ENCODE measurements at places on chromosomes 6 and 20.

GRCh38 chr6:155404937-155405336 is 50.7 kb downstream of the NOX3 start:
- DNase-seq: no peak

GRCh38 chr6:136550330-136551071 is at the start of gene MAP7:
Gene MAP7, minus strand, starts transcription at chr6:136550422. Its CDS starts 14 bp downstream, at chr6:136550408.
- DNase-seq: peak; percentile 73

GRCh38 chr20:50646483-50646996 is 44.8 kb downstream of the RIPOR3 start:
- DNase-seq: no peak

- no peak for DNase-seq
Measured at GRCh38 chr20:50909413-50909812, 21.8 kb downstream of the ADNP start.

DNA sequence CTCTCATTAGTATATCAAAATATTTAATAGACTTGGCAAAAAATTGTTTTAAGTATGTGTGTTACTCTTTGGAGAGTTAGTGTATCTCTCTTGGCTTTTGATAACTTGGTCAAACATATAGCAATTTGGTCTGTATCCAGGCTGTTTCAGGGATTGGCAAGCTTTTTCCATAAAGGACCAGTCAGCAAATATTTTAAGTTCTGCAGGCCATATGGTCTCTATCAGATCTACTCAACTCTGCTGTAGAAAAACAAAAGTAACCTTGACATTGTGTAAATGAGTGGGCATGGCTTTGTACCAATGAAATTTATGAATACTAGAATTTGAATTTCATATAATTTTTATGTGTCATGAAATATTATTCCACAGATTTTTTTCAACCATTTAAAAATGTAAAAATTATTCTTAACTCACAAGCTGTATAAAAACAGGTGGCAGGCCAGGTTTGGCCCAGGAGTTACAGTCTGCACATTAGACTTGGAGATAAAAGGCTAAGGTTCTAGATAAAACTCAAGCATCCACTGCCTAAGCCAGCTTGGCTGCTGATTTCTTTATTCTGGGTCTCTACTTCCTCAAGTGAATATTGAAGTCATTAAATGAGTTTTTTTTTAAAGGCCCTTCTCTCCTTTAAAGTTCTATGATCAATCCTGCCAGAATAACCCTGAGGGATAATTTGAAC is 13.7 kb downstream of the GSTA4 start:
- DNase-seq: no peak

DNA sequence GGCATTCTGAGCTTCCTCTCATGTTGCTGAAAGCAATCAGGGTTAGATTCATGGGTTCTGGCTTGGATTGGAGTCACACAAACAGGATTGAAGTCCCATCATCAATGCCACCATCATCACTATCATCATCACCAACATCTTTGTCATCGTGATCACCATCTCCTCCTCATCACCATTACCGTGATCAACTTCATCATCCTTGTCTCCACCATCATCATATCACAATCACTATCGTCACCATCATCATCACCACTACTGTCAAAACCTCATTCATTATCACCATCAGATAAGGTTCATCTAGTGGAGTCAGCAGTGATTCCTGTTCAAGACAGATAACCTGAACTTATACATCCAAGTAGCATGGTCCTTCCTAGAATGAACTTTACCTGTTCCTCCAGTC is 193.8 kb upstream of the RIN2 start:
- no peak for DNase-seq

- no peak for DNase-seq
Measured at GRCh38 chr6:127514179-127514772, 4.9 kb downstream of the MTCL3 start.

- DNase-seq: no peak
Measured at GRCh38 chr6:20681243-20681684, 147.0 kb downstream of the CDKAL1 start.

GRCh38 chr6:36671687-36672375 is 6.7 kb upstream of the CDKN1A start:
- no peak for DNase-seq

DNA sequence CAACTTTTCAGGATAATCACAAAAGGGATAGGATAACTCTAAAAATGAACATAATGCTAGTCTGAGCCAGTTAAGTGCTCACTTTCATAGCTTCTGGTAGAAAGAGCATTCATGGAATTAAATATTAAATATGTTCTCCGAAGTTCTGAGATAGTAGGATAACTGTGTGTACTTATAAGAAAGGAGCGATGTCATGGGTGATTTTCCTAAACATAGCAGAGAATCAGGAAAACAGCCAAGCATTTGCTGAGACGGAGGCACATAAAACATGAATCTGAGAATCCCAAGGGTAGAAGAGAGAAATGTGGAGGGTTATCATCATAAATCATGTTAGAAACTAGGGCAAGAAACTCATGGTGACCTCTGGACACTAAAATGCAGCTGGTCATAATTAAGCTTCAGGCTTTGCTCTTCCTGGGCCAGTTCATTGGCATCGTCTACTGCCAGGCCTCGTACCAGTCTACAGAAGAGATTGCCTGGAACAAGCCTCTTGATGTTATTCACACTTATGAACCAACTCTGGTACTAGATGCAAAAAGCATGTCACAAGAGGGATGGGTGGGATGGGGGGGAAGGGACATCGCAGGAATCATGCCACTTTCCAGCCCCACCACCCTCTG is 436.6 kb downstream of the PRKN start:
- no peak for DNase-seq

- no peak for DNase-seq
Measured at GRCh38 chr20:54086507-54087039, 16.2 kb upstream of the BCAS1 start.

GRCh38 chr6:135141728-135142127 is 39.4 kb upstream of the MYB start:
- DNase-seq: peak; percentile 36

GRCh38 chr20:52200870-52201269 is 9.3 kb upstream of the ZFP64 start:
- no peak for DNase-seq

DNA sequence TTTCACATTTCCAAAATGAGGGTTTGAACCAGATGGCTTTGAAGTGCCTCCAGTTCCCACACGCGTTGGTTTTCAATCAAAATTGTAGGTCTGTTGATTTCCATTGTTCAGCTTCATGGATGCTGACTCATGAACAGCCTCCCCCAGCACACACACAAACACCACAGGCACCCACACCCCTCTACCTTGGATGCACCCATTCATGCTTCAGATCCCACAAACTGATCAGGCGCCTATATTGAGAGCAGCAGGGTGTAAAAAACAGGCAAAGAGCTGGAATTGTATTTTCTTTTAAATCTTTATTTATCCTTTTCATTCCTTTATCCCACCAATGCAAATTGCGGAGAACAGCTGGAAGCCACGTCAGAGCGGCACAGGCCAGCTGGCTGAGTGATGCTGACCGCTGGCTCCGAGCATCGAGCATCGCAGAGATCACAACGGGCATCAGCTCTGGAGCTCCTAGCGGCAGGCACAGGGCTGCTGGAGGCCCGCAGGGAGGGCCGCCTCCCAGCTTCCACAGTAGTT is 29.3 kb upstream of the TBC1D7 start:
- DNase-seq: no peak

- no peak for DNase-seq
Measured at GRCh38 chr20:58169450-58169849, 59.0 kb downstream of the ANKRD60 start.

DNA sequence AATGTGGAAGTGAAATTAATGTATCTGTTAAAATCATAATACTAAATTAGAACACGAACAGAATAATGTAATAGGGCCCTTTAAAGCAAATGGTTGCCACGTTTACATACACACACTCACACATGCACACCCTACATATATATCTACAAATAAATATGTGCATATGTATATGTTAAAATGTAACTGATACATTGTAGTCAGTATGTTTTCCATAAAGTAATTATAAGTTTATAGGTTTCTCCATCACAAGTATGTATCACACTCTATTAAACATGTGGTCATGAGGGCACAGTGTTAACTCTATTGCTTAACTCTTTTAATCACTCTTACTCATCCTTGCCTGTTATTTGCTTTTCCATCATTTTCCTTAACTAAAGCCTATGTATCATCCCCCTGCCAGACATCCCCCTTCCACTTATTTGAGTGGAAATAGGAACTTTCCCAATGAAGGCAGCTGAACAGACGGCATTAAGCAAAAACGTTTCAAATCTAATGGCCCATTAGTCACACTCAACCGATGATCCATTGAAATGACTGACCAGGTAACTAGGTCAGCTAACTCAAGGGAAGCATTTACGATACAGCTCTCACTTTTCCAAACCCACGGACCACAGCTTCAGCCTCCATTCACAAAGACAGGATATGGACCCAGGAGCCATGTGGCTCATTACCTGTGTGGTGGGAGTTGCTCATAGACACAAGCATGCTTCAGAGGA is 89.3 kb downstream of the HAO1 start:
- DNase-seq: no peak

DNA sequence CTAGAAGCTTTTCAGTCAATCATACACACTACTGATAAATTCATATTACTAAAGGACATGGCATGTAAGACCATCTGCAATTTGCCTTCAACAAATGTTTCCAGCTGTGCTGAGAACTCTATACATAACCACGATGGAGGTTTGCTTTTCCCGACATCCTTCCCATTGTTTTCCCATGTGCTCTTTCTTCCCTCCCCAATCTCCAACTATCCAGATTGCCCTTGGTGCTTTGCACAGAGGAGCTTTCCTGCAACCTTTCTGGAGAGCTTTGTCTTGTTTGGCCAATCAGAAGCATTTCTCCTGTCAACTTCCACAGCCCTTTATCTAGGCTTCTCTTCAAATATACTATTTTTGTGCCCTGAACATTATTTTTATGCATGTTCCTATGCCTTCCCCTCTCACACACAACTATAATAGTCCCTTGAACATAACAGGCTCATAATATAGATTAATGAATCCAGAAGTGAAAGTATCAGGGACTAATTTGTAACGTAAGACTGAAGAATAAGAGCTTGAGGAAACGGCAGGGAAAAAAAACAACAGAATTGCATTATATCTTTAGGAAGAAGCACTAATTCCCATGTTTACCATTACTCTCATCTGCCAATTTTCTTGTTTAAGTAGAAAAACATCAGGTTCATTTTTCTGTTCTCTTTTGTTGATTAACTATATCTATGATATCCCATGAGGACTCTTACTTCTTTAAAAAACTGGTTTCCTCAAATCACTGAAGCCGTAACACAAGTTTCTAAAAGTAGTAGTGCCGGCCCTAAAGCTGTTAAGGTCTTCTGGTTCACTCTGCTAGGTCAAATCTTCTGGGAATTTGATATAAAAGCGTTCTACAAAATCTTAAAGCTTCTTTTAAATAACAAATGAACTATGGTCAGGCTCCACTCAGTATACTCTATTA is 20.1 kb downstream of the SMLR1 start:
- DNase-seq: no peak

DNA sequence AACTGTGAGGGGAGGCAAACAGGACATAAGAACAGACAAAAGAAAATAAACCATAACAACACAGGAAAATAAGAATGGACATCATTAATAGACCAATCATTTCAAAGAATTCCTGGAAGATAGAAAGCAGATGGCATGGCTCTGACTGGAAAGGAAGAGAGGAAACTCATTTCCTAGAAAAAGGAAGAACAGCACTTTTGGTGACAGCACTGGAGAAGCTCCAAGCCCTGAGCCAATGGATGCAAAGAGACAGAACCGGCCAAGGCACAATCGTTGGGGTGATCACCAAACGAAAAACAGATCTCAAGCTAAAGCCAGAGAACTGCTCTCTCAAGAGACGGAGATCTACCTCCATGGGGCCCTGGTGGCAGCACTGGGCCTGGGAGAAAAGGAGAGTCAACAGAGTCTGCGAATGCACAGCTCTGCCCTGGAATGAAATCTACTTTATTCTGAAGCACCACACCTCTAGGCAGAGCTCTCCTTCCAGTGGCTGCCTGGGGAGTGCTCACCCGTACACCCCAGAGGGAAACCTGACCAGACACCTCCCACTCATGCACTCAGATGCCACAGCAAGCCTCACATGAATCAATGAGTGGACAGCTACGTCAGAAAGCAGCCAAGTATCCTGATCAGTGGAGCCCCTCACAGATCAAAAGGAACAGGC is 24.2 kb downstream of the KIAA0319 start:
- DNase-seq: no peak

DNA sequence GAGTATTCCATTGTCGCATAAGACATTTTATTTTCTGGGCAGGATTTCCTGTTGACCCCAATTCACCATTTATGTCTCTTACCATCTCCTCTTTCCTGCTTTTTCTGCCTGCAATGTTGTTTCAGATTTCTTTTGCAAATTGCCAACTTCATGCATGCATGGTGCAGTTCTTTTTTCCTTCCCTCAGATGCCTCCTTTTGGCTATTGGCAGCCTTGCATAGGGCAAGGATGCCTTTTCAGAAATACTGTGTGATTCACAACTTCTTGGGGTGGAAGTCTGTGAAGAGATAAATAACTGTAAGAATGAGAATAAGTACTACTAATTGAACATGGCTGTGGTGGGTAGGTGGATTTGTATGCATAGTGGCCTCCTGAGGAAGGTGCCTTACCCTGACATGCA is 116.7 kb downstream of the SOX4 start:
- DNase-seq: no peak

- no peak for DNase-seq
Measured at GRCh38 chr20:44174996-44175765, 11.8 kb downstream of the JPH2 start.

- no peak for DNase-seq
Measured at GRCh38 chr6:127716465-127716864, 139.5 kb downstream of the C6orf58 start.

- DNase-seq: no peak
Measured at GRCh38 chr6:125839471-125839870, 48.7 kb downstream of the NCOA7 start.

GRCh38 chr20:36808317-36809257 is 35.0 kb upstream of the DSN1 start:
- peak; percentile 72 for DNase-seq

DNA sequence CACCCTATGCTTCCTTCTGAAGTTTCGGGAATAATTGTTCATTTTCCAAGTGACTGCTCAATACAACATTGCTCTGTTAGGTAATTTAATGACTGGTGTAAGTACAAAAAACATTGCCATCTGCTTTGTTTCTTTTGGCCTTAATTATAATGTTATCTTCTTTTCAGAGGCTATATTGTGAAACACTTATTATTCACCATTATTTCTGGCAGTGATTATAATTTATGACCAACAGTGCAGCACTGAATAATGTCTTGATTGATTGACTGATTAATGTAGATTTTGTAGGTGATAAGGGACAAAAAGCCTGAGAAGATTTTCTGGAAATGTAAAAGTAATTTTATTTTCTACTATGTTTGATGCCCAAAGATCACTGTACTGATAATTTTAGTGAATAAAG is 377.7 kb downstream of the PLCB1 start:
- no peak for DNase-seq

DNA sequence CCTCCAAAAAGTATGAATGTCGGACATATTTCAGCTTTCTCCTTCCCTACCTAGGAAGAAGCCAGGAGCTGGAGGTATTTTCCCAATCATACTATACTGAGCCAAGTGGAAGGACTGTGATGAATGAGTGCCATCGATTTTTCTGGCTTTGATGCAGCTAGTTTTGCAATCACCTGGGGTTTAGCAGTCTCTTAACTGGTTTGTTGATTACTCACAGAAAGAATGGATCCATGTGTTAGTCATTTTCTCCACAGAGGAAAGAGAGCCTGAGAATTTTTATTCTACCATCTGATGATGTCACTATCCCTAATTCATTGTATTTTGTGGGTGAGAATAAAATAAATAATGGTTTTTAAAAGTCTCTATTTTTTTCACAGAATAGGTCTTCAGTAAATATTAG is 282.9 kb upstream of the RNF217 start:
- DNase-seq: no peak

All from germinal center (tissue), 1 donor.